ENCODE measurements at places on chromosomes 1 and 21.

DNA sequence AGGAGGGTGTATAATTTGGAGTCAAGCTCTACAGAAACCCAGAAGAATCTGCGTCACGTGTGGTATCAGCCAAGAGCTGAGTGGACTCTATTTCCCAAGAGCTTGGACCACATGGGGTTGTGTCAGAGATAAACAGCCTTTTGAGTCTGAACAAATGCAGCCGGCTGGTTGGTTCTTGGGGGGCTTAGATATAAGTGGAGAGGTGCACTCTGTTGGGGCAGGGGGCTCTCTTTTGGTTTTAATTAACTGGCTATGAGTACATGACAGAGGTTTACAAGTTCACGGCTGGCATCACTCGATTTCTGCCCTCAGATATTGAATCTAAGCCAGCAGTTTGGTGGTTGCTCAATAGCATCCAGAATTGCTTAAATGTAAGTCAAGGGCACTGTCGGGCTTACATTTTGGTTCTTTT, 501 bp upstream of the MRAP start:
- no peak for DNase-seq

DNA sequence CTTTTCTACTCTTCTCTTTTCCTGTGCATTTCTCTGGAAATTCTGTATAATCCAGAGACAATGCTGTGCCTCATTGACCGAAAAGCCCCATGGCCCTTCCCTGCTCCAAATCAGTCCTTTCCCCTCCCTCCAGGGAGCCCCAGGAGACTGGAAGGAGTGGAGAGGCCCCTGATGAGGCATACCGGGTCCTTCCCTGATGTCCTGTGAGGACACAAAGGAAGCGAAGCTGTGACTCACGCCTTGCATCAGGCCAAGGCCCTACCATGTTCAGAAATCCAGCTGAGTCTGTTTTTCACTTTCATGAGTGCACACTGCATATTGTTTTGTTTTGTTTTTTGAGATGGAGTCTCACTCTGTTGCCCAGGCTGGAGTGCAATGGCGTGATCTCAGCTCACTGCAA, 38.7 kb upstream of the BECN2 start:
- no peak for DNase-seq

- no peak for DNase-seq
Measured at GRCh38 chr1:2582391-2582790, 4.2 kb upstream of the PRXL2B start.

- no peak for DNase-seq
Measured at GRCh38 chr1:230264342-230264741, 161.8 kb downstream of the PGBD5 start.

GRCh38 chr1:183319051-183319450, 99.1 kb downstream of the NMNAT2 start:
- DNase-seq = no peak

DNA sequence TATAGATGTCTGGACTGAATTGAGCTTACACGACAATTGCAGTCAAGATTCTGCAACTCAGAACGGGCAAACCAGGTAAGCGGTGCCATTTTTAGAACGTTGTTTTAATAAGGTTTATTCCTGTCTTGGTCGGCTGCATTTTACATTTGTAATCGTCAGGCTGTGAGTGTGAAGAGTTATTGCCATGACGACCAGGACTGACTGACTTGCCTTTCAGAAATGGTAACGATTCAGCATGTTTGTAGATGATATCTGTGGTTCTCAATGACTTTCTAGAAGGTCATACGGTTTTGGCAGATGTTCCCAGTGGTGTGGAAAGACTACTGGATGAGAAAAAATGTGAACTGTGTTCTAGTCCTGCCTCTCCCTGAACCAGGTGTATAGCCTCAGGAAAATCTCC, 271.3 kb upstream of the B3GALT2 start:
- no peak for DNase-seq

DNA sequence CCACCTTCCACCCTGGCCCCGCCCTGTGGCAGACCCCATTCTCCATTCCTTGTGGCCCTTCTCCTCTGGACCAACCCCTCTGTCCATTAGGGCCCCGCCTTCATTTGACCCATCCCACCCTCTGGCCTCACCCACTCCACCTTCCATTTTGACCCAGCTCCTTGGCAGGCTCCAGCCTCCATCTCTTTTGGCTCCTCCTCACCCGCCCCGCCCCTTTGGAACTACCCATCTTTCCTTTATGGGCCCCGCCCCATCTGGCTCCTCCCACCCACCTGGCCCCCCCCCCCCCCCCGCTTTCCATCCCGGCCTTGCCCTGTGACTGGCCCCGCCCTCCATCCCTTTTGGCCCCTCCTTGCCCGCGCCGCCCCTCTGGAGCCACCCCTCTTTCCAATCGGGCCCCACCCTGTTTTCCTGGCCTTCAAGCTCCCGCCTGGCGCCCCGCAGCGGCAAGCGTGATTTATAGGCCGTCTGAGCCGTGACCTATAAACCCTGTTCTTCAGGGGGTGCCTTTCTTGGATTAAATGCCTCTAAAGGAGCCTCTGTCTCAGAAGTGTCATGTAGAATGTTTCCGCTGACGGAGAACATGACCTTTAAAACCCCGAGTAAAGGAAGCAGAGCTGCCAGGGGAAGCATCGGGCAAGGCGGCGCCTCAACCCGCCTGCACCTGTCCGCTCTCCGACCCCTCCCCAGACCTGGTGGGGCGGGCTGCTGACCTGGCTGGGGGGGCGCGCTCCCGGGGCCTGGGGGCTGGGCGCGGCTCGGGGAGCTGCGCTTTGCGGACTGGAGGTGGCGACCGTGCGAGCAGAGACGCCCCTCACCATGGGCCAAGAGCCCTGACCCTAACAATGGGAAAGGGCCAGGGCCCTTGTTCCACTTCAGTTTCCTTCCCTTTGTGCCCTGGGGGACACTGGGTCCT, 178.0 kb downstream of the CAMTA1 start:
- peak; percentile 55 for DNase-seq

DNA sequence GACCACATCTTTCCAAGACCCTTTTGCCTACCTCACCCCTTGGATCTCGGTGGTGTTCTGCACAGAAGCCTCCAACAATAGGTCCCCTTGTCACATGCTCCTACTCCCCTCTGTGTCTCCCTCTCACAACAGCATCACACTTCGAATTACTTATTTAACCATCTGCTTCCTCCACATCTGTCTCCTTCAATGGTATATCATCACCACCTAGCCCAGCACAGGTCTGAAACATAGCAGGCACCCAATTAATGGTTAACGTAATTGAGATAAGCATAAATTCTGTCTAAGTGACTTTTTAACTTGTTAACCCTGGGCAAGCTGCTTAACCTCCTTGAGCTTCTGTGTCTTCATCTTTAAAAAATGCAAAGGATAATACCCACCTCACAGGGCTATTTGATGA, 100.3 kb upstream of the BARHL2 start:
- no peak for DNase-seq

- DNase-seq = no peak
Measured at GRCh38 chr21:35585878-35586277, 474.4 kb downstream of the SETD4 start.

GRCh38 chr1:93668121-93668520, 13.5 kb downstream of the BCAR3 start:
- DNase-seq = no peak

- DNase-seq = no peak
Measured at GRCh38 chr1:48230236-48230635, 7.7 kb downstream of the SLC5A9 start.

DNA sequence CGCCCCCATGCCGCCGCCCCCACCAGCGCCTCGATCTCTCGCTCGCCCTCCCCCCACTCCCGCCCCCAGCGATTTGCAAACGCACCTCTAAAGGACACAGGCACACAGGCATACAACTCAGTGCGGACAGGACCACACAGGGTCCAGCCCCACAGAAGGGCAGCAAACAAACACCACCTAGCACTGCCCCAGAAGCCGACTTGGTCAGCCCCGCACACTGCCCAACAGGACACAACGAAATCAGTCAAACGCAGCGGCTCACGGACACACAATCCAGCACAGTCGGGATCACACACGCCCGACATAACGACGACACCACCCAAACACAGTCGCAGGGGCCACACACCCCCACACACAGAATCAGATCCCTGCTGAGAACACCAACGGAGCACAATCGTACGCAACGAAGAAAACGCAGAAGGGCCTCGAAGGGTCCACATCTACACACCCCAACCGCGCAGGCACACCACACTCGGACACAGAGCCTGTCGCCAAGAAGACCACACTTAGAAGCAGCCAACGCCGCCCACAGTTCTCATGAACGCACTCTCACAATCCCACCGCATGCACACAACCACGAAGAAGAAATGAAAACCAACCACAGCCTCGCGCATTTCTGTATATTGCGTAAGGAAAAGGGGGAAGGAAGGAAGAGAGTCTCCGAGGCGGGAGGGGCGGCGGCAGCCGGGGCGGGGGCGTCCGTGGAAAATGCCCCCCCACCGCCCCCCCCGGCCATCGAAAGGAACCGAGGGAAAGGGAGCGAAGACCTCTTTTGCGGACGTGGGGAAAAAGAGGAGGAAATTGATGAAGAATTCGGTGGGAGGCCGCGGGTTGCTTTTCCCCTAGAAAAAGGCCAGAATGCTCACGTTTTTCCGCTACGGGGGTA, 481 bp downstream of the TAL1 start:
- no peak for DNase-seq

DNA sequence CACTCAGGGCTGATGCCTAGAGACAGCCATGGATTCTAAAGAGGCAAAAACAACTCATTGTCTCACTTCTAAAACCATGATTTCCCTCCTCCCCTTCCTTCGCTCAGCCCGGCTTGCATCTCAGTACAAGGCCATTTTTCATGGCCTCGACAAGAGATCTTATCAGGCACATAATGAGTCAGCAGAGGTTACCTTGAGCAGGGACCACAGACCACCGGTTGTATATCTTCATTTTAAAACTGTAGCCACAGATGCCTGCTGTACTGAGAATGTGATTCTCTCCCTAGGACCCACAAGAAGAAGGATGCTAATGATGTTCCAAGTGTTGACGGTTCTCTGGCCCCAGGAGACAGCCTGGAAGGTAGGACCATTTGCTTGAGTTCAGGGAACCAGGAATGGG, 331.9 kb downstream of the AJAP1 start:
- DNase-seq = no peak

DNA sequence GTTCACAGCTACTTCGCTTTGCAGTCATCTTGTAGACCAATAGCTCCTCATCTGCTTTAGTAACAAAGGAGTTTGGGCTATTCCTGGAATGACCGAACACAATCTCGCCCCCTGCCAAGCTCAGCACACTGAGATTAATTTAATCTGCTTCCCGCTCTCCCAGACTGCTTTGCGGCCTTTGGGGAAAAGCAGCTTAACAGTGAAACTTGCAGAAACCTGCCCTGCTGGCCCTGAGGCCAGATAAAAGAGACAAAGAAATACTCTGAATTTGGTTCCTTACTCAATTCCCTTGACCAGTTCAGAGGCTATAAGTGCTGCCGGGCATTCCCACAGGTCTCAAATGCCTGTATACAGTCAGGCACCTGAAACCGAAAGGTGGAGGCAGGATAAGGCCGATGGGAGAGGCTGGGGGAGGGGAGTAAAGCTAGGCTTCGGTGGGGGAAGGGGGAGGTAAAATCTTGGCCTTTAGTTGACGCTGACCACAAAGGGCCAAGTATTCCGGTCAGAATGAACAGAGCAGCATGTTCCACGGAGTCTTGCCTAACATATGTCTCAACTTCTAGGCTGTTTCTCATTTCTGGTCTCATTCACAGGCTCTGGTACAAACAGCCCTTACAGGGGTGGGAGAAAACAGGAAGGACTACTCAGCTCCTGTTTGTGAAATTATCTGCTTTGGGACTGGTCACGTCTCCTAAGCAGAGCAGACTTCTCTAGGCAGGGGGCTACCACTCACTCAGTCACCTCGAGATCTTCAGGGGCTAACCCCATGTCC, 17.7 kb upstream of the A3GALT2 start:
- no peak for DNase-seq

DNA sequence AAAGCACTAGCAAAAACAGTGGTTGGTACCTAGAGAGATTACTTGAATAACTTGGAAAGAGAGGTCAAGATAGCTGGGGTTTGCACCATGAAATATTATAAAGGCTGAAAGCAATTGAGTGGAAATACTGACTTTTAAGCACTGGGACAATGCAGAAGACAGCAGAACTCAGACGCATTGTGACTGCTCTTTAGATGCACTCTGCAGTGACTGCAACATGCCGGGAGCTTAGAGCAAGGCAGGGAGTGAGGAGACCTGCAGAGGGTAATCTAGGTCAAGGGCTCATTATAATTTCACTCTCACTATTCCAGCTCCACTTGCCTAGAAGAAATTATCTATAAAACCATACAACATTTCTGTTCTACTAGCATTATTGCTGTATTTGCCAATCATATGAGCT, 36.6 kb downstream of the OLFM3 start:
- no peak for DNase-seq

GRCh38 chr1:230011333-230012092, 55.5 kb upstream of the GALNT2 start:
- no peak for DNase-seq

GRCh38 chr1:3168678-3169077, 99.7 kb downstream of the PRDM16 start:
- DNase-seq = no peak

DNA sequence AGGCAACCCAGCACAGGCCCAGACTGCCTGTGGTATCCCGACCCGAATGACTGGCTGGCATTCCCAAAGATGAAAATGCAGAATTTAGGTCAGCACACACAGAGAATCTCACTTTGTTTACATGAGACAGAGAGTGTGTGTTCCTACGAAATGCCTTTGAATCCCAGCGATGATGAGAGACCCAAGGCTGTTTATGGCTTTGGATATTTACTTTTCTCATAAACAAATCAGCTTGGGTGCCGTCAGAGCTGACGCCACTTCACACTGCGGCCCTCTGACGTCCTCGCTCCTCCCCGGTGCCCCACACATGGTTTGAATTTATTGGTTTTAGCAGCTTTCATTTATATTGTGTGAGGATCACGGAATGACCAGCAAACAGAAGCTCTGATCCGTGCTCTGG, 18.7 kb downstream of the TRABD2B start:
- DNase-seq = no peak

- no peak for DNase-seq
Measured at GRCh38 chr1:61399199-61399598, 316.8 kb downstream of the NFIA start.
